ENCODE measurements at places on chromosomes 2 and 18.
A peak's percentile ranks its signal among the peaks of the same experiment; 100 is the strongest.

DNA sequence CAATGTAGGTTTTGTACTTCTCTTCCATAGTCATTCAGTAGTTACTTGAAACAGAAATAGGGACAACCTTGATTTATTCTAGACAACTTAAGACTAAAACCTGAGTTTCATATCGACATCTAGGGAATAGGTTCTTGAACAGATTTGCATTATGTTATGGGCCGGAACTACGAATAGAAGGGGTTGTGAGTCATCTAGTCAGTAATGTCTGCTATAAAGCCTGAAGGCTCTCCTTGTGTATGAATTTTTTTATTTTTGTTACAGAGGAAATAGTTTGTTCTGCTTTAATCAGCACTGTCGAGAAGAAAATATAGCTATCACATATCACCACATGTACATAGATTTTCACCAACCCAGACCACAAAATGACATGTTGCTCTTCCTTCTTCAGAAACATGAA lies 17.3 kb upstream of the TRIM43 start:
- no peak for DNase-seq

DNA sequence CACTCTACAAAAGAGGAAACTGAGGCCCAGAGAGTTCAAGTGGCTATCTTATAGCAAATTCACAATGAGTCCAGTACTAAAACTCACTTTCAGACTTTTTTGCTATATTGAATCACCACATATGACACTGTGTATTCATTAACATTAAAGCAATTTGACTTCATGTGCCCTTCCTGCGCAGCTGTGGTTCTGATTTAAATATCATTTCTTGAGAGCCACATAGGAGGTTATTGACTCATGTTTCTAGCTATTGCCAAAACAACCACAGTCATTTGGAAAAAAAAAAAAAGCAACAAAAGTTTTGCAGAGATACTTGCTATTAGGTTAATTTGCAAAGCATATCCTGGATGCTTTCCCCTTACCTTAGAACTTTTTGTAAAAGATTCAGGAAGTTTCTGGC lies 341.2 kb downstream of the PIK3C3 start:
- no peak for DNase-seq

GRCh38 chr2:178506101-178506500 lies 25.8 kb downstream of the PLEKHA3 start:
- DNase-seq: no peak

GRCh38 chr2:222214885-222215284 lies 83.9 kb downstream of the PAX3 start:
- DNase-seq: no peak

GRCh38 chr18:71873695-71874094 lies 670.4 kb downstream of the CBLN2 start:
- no peak for DNase-seq

GRCh38 chr18:72544092-72544886 lies at the start of gene CBLN2:
CBLN2 (minus strand) TSS chr18:72544342; CDS start chr18:72542160, 2,182 bp downstream.
- peak; percentile 36 for DNase-seq

DNA sequence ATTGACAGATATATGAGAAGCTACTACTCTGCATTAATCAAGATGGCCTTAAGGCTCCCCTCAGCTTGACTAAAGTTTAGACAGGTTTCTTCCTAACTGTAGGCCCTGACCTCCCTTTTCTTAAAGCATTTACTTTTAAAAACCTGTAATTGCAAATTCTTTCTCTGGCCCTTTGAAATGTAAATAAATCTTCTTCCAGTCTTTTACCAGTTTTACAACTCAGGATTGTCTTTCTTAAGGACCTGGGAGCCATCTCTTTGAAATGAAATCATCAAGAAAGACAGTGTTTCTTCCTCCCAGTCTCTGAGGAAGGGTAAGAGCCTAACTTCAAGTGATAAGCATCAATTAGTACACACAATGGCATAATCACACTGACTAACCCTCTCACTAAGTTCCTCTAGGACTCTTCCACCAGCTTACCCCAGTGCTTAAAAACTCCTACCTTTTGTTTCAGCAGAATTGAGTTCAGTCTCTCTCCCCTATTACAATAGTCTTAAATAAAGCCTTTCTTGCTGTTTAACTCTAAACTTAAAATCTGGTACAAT lies 58.7 kb upstream of the CDH20 start:
- DNase-seq: no peak

DNA sequence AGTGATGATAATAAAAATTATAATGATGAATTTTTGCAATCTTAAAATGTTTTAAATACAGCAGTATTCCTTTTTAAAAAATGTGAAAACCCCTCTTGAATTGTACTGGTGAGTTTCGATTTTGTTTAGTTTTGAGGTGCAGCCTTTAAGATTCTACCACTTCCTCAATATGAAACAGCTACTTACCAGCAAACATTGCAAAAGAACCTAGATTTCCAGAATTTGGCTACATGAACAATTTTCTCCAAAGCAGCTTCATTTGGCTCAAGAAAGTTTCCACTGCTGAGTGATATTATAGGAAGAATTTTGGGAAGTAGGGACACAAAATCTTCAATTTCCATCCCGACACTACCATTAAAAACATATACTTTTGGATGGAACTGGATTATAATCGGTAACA lies 12.0 kb downstream of the TCF4 start:
- DNase-seq: no peak

DNA sequence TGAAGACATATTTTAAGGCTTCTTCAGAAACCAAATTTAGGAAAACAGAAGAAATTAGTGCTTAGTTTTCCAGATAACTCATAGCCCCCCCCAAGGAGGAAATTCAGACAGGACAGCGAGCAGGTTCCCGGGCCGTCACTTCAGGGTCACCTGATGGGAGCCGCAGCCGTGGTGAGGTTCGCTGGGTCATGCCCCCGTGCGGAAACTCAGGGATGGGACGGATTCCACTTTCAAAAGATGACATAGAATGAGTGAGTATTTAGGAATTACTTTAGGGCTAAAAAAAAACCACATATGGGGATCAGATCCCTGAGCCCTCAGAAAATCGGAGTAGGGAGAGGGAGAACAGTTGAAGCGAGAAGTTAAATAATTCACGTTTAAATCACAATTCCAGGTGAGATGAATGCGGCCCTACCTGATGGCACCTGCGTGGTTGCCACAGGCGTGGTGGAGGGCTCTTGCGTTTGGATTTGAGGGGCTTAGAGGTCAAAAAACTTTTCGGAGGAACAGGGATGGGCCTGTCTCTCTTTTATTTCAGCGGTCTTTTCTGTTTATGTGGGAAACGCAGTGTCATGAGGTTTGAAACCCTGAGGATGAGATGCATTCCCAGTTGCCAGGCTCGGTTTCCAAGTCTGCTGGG lies 114.4 kb downstream of the NFATC1 start:
- no peak for DNase-seq

DNA sequence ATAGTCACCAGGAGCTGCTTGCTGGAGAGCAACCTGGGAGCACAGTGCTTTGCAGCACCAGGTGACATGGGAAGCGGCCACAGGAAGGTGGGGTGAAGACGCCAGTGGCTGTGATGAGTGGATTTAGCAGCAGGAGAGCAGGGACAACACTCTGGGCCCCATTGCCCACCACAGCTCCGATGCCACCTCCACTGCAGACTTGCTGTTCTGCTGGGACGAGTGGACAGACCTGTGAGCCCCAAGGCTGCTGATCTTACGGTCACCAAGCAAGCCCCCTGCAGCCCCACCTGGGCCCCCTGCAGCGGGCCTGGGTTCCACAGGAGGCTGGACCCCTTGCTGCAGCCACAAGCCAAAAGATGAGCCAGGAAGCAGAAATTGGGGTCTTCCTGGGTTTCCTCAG lies 73.7 kb downstream of the CTIF start:
- no peak for DNase-seq

- no peak for DNase-seq
Measured at GRCh38 chr2:132621131-132621875, 48.7 kb downstream of the LYPD1 start.

GRCh38 chr18:10020171-10020570 lies 106.4 kb downstream of the VAPA start:
- DNase-seq: no peak
